Activated CD8-positive, alpha-beta memory T cell treated with anti-CD3 and anti-CD28 coated beads for 48 hours (primary cell): ENCODE measurements at places on chromosomes 7 and 10.
A peak's percentile ranks its signal among the peaks of the same experiment; 100 is the strongest.

- no peak for DNase-seq
These were observed 13.5 kb downstream of the KCTD7 start for GRCh38 chr7:66642186-66642585.

- no peak for DNase-seq
These were observed 5.9 kb downstream of the GNAT3 start for GRCh38 chr7:80505900-80506500.

DNA sequence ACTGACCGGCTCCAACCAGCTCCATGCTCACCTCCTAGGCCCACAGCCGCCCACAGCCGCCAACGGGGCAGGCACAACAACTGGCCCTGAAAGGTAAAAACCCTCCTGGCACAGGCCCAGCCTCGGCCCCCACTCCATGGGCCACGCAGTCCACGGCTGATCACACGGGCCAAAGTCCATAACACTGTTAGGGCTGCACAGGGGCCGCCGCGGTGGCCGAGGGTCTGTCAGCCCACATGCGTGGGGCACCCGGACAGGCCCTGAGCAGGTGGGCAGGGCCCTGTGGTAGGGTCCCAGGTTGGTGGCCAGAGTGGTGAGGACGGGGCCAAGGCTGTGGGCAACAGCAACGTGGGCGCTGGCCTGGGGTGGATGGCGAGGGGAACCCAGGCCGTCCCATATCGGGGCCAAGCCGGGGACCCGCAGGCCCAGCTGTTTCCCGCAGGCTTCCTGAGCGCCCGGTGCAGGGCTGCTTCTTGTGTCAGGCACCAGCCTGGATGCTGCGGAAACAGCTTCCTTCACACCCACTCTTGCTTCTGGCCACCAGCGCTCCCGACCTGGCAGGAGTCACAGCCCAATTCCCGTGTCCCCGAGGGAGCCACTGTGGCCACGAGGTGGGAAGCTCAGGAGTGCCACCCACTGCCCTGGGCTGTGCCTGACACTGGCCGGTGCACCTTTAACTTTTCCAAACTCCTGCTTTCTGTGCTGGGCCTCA lies 29.2 kb downstream of the CYP2W1 start:
- no peak for DNase-seq

GRCh38 chr7:36972140-36972518 lies 247.8 kb upstream of the AOAH start:
- DNase-seq, result no peak

GRCh38 chr7:78787854-78788253 lies 665.6 kb downstream of the MAGI2 start:
- no peak for DNase-seq

DNA sequence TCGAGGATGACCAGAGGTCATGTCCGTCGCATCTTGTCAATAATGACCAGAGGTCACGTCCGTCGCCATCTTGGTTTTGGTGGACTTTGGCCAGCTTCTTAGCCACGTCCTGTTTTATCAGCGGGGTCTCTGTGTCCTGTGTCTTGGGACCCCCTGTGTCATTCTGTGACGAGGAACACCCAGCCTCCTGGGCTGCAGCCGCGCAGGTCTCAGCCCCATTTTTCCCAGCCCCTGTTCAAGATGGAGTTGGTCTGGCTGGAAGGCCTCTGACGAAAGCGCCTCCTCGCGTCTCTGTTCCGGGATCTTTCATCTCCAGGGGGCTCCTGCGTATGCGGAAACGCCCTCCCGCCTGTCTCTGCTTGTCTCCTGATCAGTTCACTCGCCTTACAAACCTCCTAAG lies 134.2 kb downstream of the ELFN1 start:
- DNase-seq, result no peak

GRCh38 chr10:124743191-124744101 lies 732 bp downstream of the FAM53B start:
- DNase-seq, result no peak

- no peak for DNase-seq
These were observed 118.3 kb downstream of the KLF6 start for GRCh38 chr10:3666525-3667302.

DNA sequence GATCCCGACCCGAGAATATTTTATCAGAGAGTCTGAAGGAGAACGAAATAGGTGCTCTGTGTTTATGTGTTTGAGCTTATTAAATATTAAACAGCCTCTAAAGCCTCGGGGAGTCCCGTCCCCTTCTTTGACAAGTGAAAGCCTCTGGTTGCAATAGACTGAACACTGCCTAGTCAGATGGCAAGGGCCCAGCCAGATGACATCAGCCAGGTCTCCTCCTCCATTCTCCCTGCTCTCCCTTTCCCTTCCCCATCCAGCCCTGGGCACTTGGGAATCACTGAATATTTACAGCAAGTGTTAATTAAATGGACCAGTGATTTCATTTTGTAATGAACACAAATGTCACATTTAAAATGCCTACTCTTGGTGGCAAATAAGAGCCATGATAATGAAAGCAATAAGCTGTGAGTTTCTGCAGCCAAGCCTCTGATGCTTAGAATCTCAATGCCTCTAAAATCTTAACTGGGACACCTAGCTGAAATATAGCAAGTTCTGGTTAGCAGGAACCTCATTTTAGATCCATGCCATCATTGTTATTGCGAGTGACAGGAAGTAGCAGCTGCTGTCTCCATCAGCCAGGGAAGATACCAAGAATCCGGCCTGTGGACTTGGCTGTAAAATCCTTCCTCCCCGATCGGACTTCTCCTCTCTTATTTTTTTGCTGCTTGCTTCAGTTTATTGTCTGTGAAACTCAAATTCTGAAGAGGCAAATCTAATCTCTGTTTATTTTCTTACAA lies 202.1 kb downstream of the PRPF18 start:
- DNase-seq, result no peak

DNA sequence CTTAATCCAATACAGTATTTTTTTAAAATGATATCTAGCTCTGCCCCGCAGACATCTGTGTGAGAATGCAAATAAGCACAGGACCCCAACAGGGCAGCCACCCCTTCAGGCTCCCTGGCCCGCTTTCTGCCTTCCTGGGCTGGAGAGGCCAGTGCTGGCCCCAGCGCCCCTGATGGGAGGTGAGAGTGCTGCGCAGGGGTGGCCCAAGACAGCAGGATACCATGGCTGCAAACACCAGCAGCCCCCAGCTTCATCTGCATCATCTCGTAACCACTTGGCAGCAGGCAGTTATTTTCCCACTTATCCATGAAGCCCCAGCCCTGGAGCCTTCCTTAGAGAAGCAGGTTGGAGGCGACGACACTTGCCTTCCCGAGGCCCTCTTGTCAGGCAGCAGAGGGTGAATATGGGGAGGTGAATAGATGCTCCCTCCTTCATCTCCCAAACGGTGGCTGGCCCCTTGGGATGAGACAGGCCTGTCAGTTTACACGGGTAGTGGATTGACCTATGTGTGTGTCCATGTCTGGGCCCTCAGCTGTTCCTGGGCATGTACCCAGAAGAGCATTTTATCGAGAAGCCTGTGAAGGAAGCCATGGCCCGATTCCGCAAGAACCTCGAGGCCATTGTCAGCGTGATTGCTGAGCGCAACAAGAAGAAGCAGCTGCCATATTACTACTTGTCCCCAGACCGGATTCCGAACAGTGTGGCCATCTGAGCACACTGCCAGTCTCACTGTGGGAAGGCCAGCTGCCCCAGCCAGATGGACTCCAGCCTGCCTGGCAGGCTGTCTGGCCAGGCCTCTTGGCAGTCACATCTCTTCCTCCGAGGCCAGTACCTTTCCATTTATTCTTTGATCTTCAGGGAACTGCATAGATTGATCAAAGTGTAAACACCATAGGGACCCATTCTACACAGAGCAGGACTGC lies 71.2 kb downstream of the ALOX5 start:
- DNase-seq, result no peak

- no peak for DNase-seq
These were observed 49.8 kb downstream of the ZNF239 start for GRCh38 chr10:43524434-43525247.

GRCh38 chr10:17427666-17428350 lies 26.6 kb downstream of the ST8SIA6 start:
- no peak for DNase-seq

GRCh38 chr10:131921184-131921583 lies 20.4 kb downstream of the PPP2R2D start:
- no peak for DNase-seq

DNA sequence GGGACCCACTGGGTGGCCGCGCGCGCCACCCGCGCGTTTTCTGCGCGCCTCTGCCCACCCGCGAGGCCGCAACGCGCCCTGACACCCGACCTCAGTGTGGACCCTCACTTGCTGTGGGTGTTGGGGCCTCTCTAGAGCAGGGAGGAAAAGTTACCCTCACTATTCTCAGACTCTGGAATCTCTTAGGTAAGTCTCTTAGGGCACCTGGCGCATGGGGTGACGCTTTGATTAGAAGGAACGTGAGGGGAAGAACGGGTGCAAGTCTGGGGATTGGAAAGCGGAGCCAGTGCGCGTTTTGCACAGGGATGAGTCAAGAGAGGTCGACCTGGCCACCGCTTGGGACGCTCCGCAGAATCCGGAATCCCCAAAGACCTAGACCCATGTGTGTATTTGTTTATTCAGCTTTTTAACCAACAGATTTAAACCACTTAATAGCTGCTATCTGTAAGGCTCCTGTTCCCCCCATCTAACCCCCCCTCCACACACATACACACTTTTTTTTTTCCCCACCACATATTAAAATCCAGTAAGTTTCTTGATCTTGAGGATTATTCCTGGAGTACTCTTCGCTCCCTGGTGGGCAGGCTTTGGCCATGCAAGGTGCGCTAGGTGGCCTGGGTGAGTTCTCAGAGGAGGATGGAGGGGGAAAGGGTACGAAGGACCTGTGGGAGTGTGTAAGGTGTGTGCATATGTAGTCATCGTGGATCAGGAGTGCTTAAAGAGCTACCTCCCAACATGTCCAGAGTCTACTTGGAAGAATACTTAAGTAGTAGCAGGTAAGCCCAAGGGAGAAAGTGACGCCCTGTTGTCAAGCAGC lies 169.1 kb upstream of the PPP1R3A start:
- no peak for DNase-seq

DNA sequence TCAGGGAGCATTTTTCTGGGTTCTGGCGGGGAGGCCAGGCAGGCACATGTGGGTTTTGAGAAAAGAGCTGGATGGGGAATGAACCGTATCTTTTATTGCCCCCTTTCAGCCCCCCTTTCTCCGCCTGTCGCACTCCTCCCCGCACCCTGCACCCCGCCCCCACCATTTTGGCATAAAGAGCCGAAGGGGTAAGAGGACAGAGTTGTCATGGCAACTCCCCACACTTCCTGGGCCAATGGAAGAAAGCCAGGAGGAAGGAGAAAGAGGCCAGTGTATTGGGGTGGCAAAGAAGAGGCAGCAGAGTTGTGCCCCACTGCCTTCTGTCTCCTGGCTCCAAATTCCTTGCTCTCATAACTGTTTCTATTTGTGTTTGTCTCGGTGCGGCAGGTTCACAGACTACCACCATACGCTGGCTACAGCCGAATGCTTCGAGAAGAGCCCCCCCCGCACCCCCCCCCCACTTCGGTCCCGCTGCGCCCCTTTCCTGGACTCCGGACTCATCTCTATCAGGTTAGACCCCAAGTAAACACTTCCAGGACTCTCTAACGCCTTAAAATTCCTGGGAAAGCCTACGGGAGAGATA lies 3.4 kb downstream of the KCNIP2 start:
- no peak for DNase-seq

- peak; percentile 27 for DNase-seq
These were observed at the start of gene SNX10 for GRCh38 chr7:26291699-26292538. Gene SNX10, plus strand, starts transcription at chr7:26291862. Its CDS starts 54,581 bp downstream, at chr7:26346443.

- no peak for DNase-seq
These were observed 54.3 kb upstream of the IGFBP3 start for GRCh38 chr7:45975367-45975766.

DNA sequence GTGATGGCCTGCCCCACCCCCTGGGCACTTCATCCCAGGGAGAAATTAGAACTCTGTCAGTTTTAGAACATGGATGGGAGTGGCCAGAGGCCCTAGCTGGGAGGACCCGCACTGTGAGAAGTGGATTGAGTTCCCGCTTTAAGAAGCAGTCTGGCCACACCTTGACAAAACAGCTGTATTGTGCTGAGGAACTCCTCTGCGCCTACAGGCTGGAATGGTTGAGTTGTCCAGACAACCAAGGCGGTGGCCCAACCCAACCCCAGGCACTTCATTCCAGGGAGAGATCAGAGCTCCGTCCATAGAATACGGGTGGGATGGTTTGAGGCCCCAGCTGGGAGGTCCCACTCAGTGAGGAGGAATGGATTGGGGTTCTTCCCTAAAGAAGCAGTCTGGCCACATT lies 196.0 kb downstream of the TMEM26 start:
- DNase-seq, result no peak

GRCh38 chr10:122243550-122243949 lies 27.5 kb upstream of the BTBD16 start:
- no peak for DNase-seq

GRCh38 chr10:72063703-72064391 lies 24.5 kb downstream of the SPOCK2 start:
- no peak for DNase-seq

- no peak for DNase-seq
These were observed 8.8 kb downstream of the NAPEPLD start for GRCh38 chr7:103140061-103140460.

- DNase-seq, result no peak
These were observed 163.6 kb downstream of the PDE1C start for GRCh38 chr7:31906479-31907171.

- DNase-seq, result peak; percentile 34
These were observed 1.4 kb downstream of the HPSE2 start for GRCh38 chr10:99234041-99234790.

GRCh38 chr7:142603870-142604448 lies 145.3 kb upstream of the PRSS1 start:
- no peak for DNase-seq

- DNase-seq, result no peak
These were observed 97.4 kb downstream of the FGFR2 start for GRCh38 chr10:121500701-121501332.

- no peak for DNase-seq
These were observed 179.9 kb upstream of the TMEM106B start for GRCh38 chr7:12031186-12031585.

DNA sequence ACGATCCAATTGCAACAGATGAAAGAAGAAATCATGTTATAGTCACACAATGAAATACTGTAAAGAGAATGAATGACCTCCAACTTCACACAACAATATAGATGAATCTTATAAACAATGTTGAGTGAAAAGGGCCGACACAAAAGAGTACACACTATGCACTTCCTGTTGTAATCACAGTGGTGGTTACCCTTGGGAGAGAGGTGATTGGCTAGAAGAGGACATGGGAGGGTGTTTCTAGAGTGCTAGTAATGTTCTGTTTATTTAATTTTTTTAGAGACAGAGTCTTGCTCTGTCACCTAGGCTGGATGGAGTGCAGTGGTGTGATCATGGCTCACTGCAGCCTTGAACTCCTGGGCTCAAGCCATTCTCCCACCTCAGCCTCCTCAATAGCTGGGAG lies 82.5 kb downstream of the NDUFB2 start:
- no peak for DNase-seq

GRCh38 chr10:5343561-5343960 lies 21.2 kb upstream of the UCN3 start:
- no peak for DNase-seq

- DNase-seq, result no peak
These were observed 407.4 kb downstream of the GRID1 start for GRCh38 chr10:85959239-85959638.
